Stimulated activated CD8-positive, alpha-beta memory T cell treated with anti-CD3 and anti-CD28 coated beads, Interleukin-7, amount 100 ng/mL, for 1 hour (primary cell): ENCODE measurements at places on chromosomes 5 and 9.

DNA sequence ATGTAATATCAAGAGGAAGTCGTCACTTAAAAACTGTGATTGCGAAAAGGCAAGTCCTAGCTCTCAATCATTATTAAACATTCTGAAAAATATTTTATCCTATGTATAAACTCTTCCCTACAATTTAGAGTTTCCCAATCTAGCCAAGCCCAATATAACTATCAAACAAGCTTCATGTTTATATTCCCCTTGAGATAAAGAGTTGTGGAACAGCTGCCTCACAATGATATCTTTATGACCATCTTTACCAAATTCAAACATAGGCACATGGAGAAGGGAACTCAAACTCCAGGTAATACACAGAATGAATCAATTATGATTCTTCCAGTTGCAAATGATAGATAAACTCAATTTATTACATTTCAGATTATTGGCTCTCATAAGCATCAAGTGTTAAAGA is 1468.7 kb downstream of the EFNA5 start:
- DNase-seq: no peak

GRCh38 chr5:172837640-172838039 is 3.6 kb downstream of the ERGIC1 start:
- no peak for DNase-seq

GRCh38 chr5:76556511-76557221 is 66.5 kb downstream of the F2RL2 start:
- no peak for DNase-seq

GRCh38 chr9:37931592-37931991 is 27.7 kb upstream of the SLC25A51 start:
- DNase-seq: no peak

DNA sequence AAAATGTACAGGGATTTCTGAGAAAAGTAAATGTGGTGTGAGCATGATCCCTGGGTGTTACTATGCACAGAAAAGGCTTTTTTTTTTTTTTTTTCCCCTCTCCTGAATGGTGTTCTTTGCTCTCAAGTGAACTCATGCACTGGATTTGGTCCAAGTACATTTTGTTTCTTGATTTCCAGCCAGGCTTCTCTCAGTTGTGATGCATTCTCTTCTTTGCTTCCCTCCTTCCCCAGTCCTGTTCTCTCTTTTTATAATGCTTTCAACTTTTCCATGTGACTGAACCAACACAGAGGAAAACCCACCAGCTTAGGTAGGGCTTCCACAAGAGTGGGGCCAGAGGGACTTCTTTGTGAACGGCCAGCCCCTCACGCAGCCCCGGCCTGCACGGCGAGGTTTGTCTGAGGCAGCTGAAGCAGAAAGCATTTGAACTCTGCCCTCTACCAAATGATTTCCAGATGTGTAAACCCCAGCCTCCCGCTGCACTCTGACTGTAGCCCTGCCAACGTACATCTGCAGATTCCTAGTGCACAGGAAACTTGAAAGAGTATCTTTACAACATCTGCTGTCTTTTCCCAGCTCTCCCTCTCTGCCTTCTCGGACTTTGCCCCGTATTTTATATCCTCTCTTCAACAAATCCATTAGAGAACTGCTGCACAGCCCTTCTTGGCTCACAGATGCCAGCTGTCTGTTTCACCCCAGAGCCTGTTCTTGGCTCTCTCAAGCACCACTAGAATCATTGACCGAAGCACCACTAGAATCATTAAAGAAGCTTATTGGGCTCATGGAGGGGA is 71.8 kb upstream of the CD180 start:
- DNase-seq: no peak

- DNase-seq: no peak
Measured at GRCh38 chr5:152397581-152397980, 7.5 kb downstream of the NMUR2 start.
